ENCODE measurements at places on chromosomes 1 and 21.

GRCh38 chr1:177495878-177496277 lies 325.1 kb downstream of the BRINP2 start:
- DNase-seq: no peak

- no peak for DNase-seq
These were observed at the start of gene HTR6 for GRCh38 chr1:19664453-19665185. HTR6 (plus strand) TSS chr1:19664875; CDS start chr1:19665754, 879 bp downstream.

GRCh38 chr1:213977486-213977842 lies 10.3 kb upstream of the PROX1 start:
- no peak for DNase-seq

GRCh38 chr21:45516671-45517151 lies 25.5 kb downstream of the SLC19A1 start:
- no peak for DNase-seq

All from MG63 (cell line).